ENCODE measurements at places on chromosomes 16 and 17. TPM values are rescaled to one million over a fixed set of nuclear protein-coding genes. Genes with fewer than 3 reads are reported as not detected.

DNA sequence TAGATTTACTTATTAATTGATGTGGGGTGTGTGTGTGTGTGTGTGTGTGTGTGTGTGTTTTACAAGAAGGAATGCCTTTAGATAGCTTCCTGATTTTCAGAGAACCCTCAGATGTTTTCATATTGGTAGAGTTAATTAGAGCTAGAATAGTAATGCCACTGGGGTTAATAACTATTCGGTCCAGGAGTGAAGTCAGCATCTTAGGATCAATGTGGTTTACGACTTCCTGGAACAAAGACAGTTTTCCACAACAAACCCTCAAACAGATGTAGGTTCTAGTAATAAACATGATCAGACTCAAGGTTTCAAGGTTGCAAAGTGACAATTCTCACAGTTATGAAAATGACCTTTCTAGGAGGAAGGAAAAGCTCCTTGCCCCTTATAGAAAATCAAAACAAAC, 12.2 kb upstream of the SLC52A1 start:
- no peak for DNase-seq

DNA sequence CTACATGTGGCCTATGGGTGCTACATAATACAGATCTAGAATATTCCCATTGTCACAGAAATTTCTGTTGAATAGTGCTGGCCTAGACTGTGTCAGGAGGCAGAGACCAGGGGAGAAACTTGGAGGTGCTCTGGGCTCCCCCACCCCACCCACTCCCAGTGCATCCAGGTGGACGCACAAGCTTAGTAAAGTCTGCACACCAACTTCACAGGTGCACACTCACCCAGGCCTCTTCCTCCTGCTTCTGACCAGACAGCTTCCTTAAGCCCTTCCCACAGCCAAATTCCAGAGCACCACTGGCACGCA, 7.6 kb upstream of the CNP start:
- DNase-seq = no peak

DNA sequence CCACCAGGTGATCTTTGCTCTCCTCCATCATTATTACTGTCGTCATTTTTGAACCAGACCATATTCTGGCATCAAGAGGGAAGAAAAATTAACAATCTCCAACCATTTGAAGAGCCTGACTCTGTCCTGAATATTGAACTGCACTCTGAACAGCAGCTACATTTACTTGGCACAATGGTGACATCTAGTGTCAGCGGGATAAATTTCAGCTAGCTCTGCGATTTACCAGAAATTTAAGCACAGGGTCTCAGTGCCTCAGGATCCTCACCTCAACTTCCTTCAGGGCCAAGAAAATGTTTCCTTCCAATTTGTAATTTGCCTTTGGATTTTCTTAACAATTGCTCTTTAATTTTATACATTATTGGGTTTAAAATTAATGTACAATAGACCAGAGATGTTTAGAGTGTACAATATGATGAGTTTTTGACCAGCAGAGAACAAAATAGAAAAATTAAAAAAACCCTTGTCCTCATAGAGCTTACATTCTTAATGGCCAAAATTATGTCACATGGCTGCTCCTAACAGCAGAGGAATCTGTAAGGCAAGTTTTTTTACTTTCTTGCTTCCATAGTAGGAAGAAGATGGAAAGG, 10.7 kb upstream of the ZNF19 start:
- no peak for DNase-seq

GRCh38 chr17:53142890-53143289, 679.8 kb upstream of the KIF2B start:
- DNase-seq = no peak

DNA sequence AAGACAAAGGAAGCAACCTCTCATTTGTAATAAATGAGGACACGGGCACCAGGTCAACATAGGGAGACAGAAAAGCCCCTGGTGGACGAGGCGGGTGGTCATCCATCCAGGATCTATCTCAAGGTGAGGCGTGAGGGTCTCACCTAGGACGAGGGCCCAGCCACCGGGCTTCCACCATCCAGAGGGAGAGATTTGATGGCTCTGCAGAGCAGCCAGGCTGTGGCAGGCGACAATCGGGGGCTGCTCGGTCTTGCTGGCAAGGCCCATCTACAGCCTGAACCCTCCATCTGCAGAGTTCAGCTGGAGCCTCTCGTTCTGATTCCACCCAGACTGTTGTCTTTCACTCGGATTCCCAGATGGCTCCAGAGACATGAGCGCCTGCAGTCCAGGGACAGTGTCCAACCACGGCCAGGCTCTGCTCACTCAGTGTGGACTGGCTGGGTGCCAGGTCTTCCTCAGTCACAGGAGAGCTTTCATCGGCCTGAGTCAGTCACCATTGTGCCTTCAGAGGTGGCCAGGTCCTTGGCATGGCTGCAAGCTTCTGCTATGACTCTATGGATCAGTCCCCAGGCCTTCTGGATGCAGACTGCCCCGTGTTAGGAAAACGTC, 5.9 kb downstream of the LITAFD start:
- DNase-seq = peak; percentile 81

GRCh38 chr16:56615353-56615752, 7.0 kb downstream of the MT2A start:
- DNase-seq = no peak

DNA sequence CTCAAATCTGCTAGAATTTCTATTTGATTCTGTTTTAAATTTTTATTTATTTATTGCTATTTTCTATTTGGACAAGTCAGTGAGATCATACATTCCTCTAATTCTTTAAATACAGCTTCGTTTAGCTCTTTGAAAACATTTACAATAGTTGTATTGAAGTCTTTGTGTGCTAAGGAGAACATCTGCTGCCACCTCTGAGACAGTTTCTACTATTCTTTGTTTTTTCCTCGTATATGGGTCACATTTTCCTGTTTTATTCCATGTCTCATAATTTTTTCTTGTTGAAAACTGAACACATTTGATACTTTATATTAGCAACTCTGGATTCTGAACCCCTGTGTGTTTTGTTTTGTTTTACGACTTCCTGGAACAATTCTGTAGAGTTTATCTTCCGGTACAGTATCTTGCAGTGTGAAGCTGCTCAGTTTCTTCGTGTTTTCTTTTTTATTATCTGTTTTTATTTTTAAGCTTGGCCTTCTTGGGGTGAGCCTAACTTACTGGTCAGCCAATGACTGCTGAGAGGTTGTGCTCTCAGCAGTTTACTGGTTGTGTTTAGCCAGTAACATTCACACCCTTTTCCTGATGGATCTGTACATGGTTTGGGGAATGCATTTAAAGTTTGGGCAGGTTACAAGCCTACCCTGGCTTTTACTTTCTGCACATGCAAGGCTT, 99.0 kb downstream of the CA4 start:
- DNase-seq = no peak

- no peak for DNase-seq
Measured at GRCh38 chr16:75342308-75342811, 90.9 kb upstream of the BCAR1 start.

DNA sequence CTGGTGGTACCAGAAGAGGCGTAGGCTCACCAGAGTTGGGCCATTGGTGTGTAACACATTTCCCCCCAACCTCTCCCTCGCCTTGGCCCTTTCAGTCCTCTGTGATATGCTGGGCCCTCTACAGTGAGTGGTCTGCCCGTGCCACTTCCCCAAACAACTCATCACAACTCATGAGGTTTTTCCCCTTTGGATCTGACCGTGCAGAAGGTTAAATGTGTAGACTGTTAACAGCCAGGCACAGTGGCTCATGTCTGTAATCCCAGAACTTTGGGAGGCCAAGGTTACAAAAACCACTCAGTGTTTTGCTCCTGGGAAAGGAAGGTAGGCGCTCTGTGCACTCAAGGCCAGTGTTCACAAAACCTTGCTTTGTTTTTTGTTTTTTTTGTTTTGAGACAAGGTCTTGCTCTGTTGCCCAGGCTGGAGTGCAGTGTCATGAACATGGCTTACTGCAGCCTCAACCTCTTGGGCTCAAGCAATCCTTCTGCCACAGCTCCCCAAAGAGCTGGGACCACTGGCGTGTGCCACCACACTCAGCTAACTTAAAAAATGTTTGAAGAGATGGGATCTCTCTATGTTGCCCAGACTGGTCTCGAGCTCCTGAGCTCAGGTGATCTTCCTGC, 11.3 kb upstream of the CYB5B start:
- no peak for DNase-seq

DNA sequence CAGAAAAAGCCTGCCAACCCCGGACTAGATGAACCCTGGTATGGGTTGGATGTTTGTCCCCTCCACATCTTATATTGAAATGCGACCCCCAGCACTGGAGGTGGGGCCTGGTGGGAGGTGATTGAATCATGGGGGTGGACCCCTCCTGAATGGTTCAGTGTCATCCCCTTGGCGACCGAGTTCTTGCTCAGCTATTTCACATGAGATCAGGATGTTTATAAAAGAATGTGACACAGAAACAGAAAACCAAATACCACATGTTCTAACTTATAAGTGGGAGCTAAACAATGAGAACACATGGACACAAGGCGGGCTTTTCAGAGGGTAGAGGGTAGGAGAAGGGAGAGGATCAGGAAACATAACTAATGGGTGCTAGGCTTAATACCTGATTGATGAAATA, 576.0 kb upstream of the HSBP1 start:
- DNase-seq = no peak

GRCh38 chr17:915538-916201, 63.9 kb downstream of the NXN start:
- DNase-seq = peak; percentile 75

DNA sequence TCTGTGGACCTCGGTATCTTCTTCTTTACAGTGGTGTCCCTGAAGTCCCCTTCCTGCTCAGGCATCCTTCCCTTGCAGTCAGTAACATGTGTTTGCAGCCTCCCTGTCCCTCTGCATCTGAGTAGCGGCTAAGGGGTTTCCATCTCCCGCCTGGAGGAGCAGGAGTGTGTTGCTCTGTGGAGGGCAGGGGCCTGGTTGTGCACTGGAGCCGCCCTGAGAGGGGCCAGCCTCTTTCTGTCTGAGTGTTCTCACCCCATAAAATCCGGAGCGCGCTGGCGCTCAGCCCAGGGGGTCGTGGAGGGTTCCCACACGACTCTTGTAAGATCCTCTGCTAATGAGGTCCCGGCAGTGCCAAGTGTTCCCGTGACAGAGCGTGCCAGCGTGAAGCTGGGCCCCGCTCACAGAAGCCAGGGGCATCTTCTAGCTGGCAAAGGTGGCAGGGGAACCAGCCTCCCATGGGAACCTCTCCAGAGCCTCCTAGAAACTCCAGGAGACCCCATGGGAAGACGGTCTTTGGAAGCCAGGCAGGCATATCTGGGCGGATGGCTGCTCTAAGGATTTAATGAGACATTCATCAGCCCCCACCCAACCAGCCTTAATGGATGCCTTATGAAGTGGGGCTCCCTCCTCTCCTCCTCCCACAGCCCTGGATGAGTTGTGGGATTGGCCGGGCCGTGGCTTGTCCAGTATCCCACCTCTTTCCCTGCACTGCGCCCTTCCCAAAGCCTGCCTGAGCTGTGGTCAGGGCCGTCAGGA, 91.4 kb upstream of the GSE1 start:
- no peak for DNase-seq

GRCh38 chr16:25060920-25061319, 45.8 kb upstream of the ARHGAP17 start:
- no peak for DNase-seq

DNA sequence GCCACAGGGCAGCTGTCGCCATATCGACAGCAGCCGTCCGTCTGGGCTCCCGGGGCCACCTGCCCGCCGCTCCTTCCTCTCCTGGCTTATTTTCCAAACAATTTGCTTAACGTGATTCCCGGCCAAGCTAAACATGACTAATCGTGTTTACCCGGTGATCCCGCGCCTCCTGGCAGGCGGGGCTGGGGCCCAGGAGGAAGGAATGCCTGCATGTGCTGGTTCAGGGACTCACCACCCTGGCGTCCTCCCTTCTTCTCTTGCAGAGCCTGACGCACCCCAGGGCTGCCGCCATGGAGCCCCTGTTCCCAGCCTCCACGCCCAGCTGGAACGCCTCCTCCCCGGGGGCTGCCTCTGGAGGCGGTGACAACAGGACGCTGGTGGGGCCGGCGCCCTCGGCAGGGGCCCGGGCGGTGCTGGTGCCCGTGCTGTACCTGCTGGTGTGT, 6.1 kb downstream of the SSTR5 start:
- no peak for DNase-seq

DNA sequence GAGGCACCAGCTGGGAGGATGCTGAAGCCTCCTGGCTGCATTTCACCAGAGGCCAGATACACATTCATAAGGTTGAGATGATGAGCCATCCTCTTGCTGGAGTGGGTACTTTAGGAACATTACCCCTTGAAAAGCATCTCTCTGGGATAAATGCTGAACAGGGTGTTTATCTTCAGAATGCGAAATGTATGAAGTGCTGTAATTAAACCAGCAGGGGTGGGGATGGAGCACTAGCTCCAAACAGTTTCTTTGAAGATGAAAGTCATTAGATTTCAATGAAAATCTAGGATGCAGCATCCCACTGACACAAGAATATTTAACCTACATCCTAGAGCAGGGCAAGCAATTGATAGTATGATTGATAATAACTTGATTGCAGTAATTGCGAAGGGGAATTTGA, 158.1 kb downstream of the CYLD start:
- no peak for DNase-seq

GRCh38 chr17:79400989-79401703, 209.7 kb downstream of the RBFOX3 start:
- peak; percentile 62 for DNase-seq

DNA sequence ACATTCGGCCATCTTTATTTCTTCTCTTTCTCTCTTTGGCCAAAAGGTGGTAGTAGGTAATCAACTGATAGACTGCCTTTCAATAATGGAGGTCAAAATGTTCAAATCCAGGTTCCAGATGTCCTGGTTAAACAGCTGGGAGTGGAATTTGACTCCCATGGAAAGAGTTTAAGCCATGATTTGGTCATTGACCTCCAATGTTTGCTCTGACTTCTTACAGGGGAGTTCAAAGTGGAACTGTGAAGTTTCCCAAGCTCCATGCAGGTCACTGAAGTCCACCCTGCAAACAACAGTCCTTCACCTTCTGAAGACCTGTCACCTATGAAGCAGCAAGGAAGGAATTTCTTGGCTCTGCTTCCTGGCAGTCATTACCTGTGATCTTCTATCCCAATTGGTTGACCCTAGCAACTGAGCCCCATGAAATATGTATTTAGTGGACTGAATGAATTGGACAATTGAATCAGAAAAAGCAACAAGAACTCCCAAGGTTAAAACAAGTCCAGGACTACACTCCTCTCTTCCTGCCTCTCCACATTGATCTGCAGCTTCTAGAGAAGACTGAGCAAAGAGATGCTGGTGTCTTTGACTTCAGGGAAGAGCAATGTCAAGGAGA, 28.0 kb upstream of the SOX9 start:
- DNase-seq = no peak

DNA sequence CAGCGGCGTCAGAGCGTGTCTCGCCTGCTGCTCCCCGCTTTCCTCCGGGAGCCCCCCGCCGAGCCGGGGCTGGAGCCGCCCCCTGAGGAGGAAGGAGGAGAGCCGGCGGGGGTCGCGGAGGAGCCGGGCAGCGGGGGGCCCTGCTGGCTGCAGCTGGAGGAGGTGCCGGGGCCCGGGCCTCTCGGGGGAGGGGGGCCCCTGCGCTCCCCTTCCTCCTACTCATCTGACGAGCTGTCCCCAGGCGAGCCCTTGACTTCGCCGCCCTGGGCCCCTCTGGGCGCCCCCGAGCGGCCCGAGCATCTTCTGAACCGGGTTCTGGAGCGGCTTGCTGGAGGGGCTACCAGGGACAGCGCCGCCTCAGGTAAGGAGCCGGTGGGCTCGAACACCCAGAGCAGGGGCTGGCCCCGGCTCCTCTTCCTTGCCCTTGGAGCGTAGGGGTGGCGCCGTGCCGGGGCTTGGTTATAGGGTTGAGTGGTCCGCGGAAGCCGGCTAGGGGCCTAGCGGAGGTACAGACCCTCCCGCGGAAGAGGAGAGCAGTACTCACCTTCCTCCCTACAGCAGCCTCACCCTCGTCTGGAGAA, 841 bp downstream of the RAPGEFL1 start:
- DNase-seq = no peak

TP53TG3B gene
- 0.40 TPM for total RNA-seq

ASGR2 gene
- total RNA-seq = not detected

USP32 gene
- 30.7 TPM for total RNA-seq

ACSM2A gene
- not detected for total RNA-seq
